ENCODE measurements at places on chromosomes 5 and 9.
A peak's percentile ranks its signal among the peaks of the same experiment; 100 is the strongest.

DNA sequence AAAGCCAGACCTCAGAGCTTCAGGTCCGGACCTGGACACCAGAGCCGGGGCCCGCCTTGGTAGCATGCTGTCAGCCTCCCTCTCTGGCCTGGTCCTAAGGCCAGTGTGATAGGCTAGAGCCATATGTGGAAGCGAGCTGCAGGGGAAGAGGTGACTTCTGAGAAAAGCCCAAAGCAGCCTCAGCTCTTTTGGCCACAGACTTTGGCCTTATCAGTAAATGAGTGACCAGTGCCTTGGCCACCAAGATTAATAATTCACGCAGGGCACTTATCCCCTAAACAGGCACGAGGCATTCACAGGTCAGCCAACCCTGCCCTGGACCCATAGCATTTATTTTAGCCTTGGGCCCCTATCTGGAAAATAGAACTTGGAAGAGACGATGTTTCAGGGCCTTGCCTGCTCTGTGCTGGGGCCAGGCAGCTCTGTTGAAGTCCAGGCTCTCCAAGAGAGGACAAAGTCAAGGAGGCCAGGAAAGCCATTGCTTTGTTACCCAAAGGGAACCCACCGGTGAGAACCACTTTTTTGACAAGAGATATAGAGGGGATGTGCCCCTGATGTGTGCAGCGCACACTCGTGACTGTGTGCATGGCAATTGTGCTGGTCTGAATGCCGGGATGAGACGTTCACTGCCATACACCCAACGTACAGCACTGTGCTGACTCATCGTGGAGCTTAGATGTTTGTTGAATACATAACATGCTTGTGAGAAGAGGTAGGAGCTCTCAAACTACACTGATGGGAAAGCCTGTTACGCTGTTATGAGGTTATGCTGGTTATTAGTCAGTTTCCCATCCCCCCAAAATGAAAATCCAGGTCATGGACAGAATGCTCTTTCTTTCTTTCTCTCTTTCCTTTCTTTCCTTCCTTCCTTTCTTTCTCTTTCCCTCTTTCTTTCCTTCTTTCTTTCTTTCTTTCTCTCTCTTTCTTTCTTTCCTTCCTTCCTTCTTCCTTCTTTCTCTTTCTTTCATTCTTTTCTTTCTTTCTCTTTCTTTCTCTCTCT lies 5.0 kb upstream of the SLC34A1 start:
- peak; percentile 58 for DNase-seq

- no peak for DNase-seq
Observed at GRCh38 chr9:36603006-36603405, 30.3 kb downstream of the MELK start.

DNA sequence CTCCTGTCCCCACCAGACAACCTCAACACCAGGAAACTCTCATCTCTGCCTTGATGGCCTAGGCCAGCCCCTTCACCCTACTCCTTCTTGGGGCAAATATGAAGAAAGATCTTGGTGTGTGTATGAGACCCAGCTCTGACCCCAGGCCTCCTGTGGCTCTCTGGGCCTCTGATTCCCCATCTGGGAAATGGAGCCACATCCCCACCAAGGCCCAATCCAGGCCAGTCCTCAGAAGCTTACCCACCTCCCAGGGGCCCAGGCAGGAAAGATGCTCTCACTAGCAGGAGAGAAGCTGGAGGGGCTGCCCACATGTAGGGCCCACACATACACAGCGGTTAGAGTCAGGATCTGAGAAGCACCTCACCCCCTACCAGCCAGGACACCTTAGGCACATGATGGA lies 38.9 kb downstream of the BICD2 start:
- DNase-seq = no peak

DNA sequence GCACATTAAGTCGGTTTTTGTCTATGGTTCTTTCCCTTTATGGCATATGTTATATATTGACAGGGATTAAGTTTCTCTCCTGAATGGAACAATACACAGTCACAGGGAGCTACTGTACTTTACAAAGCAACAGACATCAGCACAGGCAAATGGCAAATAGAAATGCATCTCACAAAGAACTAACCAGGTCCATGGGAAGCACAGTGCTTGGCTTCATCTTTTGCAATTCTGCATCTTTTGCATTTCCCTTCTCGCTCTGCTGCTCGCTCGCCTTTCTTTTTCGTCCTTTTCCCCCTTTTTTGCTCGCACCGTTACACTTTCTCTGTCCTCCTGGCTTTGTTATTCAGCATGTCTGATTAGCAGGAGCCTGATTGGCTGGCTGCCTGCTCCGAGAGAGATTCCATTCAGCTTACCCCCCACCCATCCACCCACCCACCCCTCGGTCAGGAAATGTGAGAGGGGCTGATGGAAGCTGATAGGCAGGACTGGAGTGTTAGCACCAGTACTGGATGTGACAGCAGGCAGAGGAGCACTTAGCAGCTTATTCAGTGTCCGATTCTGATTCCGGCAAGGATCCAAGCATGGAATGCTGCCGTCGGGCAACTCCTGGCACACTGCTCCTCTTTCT lies at the start of gene ADAMTSL1:
Gene ADAMTSL1, plus strand, starts transcription at position 502 of the 628 bp plus-strand sequence. Its CDS starts 80 bp downstream, at position 582.
- peak; percentile 95 for DNase-seq

GRCh38 chr5:169095976-169096375 lies 205.0 kb downstream of the SLIT3 start:
- DNase-seq = no peak

DNA sequence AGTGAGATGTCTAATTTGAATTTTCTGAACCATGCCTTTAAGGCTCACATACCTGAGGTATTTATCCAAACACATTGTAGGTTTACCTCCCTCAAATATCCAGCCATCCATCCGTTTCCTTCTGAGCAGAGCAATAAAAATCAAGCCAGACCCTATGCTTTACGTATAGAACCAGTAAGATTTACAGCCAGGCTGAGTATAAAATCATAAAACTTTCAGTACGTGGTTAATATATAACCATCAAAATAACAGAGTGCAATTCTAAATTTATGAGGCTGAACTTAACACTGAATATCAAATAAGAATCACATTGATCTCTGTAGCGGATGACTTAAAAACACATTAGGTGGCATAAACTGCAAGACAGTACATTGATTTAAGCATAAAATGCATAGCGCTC lies 877.9 kb upstream of the WWC1 start:
- DNase-seq = no peak

DNA sequence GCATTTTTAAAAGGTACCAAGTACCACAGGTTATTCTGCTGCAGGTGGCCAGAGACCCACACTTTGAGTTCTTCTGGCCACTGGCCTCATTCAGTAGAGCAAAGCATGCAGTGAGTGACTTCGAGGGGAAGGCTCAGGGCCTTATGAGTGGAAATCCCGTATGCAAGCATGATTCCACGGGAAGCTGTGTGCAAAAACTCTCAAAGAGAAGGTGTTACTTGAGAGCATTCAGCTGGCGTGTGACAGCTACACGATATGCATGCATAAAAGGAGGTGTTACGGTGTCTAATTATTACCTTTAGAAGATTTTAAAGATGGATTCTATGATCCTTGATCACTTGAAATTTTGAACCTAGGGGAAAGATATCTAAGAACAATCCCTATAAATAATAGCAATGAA lies 160.3 kb downstream of the ENC1 start:
- no peak for DNase-seq

- DNase-seq = no peak
Observed at GRCh38 chr5:158995694-158996173, 104.0 kb downstream of the EBF1 start.

GRCh38 chr5:159449925-159450324 lies 119.6 kb upstream of the IL12B start:
- no peak for DNase-seq

- DNase-seq = no peak
Observed at GRCh38 chr5:7066471-7067235, 329.3 kb upstream of the ADCY2 start.

- DNase-seq = no peak
Observed at GRCh38 chr5:88235346-88235745, 33.3 kb downstream of the TMEM161B start.

DNA sequence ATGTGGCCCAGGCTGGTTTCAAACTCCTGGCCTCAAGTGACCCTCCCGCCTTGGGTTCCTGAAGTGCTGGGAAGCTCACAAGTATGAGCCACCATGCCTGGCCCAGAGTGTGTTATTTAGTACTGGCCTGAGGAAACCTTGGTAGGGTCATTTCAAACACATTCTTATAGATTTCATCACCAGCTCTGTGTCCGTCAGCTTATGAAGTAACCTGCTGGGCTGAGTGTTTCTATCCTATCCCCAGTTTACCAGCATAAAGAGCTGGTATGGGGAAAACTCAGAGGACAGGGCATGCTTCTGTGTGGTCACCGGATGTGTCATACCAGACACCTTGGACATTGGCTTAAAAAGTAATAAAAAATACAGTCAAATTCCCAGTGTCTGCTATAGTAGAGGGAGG lies 45.3 kb downstream of the PTPN3 start:
- no peak for DNase-seq

DNA sequence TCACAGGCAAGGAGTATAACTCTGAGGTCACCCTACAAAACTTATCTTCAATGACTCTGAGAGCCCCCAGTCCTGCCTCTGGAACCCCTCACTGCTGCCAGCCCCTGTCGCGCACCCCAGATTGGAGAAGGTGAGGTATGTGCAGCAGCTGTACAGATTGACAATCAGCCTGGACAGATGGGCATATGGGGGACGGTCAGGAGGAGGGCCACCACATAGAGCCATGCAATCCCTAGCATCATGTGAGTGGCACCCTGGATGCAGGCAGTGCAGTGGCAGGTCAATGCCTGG lies 90.1 kb downstream of the LMX1B start:
- no peak for DNase-seq

- no peak for DNase-seq
Observed at GRCh38 chr5:94744906-94745305, 126.4 kb downstream of the SLF1 start.

GRCh38 chr5:2496126-2496525 lies 255.4 kb downstream of the IRX2 start:
- DNase-seq = no peak

DNA sequence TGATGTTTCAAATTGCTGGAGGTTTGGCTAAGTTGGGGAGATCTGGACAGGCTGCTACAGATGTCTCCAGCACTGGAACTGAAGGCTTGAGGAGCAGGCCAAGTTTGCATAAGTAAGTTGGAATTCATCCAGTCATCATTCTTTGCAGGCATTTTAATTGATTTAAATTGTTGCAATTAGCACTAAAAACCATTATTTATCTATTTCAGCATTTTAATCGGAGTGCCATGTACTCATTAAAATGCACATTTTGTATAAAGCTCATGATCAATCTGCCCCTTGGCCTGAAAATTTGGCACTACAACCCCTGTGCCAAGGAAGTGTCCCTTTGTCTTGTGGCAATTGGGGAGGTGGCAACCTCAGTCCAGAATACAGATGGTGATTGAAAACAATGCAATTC lies 320.2 kb downstream of the MAT2B start:
- DNase-seq = no peak

All from MG63 (cell line).